ENCODE measurements at places on chromosomes 7 and 10.

DNA sequence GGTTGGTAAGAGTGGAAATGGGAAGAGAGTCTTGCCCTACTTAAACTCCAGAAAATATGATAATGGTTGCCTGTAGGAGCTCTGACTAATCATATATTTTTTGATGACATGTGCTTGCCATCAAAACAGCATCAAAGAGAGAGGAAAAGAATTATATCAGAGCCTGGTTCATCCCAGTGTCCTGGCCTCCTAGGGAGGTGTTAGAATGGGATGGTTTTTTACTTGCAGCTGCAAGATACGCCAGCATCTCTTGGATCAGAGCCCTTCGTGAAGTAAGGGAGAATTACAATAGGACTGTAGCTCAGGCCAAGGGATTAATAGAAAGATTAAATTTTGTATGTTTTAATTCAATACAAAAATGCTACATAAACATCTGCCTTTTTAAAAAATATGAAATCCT is 177.6 kb upstream of the HDAC9 start:
- no peak for DNase-seq

- peak; percentile 53 for DNase-seq
Measured at GRCh38 chr7:93185303-93186027, 37.3 kb upstream of the SAMD9L start.

DNA sequence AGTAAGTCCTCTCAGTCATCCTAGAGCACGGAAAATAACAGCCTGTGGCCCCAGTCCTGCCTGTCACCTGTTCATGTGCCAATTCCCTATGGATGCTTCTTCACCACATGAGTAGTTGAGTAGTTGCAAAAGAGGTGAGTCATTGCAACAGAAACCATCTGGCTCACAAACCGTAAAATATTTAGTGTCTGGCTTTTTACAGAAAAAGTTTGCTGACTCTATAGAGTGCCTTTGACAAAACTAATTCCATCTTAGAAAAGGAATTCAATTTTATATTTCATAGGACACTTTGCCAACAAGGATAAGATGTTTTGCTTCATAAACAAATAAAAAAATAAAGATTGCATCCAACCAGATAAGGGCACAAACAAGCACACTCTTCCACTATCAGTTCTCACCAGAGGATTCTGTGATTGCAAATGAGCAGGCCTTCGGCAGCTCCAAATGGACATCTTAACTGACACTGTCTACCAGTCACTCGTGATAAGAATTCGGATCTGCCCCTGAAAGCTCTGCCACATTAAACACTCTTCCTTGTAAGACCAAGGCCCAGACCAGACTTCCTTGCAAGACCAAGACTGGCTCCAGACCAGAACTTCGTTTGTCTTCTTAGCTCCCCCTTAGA is 242.7 kb upstream of the SEMA3C start:
- DNase-seq, result peak; percentile 93

DNA sequence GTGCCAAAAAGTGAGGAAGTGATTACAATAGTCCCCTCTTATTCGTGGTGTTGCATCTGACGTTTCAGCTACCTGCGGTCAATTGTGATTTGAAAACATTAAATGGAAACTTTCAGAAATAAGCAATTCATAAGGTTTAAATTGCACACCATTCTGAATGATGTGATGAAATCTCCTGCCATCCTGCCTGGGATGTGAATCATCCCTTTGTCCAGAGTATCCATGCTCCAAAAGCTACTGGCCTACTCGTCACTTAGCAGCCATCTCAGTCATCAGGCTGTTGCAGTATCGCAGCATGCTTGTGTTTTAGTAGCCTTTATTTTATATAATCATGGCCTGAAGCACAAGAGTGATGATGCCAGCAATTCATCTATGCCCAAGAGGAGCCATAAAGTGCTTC is 97.7 kb upstream of the CDCA7L start:
- DNase-seq, result peak; percentile 3

- peak; percentile 21 for DNase-seq
Measured at GRCh38 chr10:22183771-22184461, 33.9 kb downstream of the EBLN1 start.

DNA sequence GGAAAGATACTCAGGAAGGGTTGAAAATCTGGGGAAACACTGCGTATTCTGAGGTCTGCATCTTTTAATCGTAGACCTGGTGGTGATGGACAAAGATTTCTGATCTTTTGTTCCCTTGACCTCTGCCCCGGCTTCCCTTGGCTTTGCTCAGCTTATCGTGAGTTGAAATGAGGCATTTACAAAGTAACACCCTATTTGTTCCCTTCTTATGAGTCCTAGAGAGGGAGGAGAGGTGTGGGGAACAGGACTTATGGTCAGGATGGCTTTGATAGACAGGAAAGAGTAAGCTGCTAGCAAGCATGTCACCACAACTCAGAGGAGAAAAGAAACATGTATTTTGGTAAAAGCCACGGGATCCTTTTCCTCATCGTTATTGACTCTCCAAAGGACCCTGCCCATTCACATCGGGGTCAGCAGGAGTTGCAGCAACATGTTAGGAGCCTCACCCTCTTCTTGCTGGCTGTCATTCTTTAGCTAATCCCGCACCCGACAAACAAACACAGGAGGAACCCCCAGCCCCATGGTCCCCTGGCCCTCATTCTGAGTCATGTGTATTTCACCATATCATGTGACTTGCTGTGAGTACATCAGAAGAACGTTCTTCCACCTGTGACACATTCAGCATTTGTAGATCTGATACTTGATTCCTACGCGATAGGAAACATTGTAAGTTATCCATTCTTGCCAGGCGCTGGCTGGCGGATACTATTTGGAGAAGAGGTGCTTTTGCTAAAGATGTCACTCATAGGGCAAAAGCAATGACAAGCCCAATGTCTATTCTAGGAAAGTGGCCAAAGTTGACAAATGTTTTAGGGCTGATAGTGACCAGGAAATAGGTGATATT is 170.1 kb downstream of the RTKN2 start:
- DNase-seq, result no peak
